ENCODE measurements at places on chromosomes 3 and 15.

DNA sequence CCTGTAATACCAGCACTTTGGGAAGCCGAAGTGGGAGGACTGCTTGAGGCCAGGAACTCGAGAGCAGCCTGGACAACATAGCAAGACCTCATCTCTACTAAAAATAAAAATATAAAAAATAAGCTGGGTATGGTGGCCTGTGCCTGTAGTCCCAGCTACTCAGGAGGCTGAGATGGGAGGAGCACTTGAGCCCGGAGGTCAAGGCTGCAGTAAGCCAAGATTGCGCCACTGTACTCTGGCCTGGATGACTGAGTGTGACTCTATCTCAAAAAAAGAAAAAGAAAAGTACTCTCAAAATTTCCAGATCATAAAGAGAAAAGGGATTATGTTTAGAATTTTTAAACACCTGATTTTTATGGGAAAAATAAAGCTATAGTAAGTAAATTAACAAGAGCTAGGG, 24.1 kb downstream of the SLC51A start:
- DNase-seq, result no peak

GRCh38 chr3:188581365-188581764, 427.4 kb downstream of the LPP start:
- DNase-seq, result no peak

DNA sequence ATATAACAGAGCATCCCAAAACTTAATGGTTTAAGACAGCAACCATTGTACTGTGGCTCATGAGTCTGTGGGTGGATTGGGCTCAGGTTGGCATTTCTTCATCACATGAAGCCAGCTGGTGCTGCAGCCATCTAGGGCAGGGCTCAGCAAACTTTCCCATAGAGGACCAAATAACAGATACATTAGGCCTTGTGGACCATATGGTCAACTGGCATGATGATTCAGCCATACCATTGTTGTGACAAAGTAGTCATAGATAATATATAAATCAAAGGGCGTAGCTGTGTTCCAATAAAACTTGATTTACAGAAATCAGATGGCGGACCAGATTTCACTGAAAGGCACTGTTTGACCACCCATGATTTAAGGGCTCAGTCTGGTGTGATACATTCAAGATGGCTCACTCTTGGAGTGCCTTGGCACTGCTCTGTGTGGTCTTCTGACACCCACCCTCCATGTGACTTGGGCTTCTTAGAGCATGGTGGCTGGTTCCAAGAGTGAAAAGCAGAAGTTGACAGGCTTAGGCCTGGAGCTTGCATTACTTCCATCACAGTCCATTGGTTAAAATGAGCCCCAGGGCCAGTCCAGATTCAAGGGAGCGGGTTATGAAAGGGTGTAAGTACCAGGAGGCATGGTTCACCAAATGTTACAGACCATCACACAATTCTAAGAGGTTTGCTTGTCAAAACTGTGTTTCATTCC, 40.8 kb upstream of the BHLHE40 start:
- no peak for DNase-seq

DNA sequence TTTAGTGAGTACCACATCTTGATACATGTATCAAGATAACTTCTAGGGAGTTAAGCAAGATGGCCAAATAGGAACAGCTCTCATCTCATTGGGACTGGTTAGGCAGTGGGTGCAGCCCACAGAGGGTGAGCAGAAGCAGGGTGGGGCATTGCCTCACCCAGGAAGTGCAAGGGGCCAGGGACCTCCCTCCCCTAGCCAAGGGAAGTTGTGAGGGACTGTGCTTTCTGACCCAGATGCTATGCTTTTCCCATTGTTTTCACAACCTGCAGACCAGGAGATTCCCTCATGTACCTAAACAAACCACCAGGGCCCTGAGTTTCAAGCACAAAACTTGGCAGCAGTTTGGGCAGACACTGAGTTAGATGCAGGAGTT, 665.0 kb upstream of the CBLB start:
- no peak for DNase-seq

- DNase-seq, result no peak
Observed at GRCh38 chr15:84761607-84762131, 13.3 kb downstream of the ZNF592 start.

DNA sequence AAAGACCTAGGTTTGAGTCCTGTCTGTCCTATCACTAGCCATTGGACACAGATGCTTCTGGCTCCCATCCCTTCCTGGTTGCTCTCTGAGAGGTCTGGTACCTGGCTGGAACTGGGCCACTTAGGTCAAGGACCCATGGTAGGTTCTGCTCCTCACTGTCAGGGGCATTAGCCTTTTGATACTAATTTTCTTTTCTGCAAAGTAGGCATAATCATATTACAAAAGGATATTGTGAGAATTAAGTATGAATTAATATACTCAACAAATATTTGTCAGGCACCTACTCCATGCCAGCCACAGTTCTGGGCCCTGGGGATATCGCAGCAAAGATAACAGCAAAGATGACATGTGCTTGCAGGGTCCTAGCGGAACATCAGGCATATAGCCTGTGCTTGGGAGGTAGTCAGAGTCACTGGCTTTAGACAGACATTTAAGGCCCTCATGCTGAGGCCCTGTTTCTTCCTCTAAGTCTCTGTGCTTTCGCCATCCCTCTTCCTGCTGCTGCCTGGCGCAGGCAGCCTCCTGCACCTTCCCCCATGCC, 25.6 kb upstream of the LCTL start:
- no peak for DNase-seq

DNA sequence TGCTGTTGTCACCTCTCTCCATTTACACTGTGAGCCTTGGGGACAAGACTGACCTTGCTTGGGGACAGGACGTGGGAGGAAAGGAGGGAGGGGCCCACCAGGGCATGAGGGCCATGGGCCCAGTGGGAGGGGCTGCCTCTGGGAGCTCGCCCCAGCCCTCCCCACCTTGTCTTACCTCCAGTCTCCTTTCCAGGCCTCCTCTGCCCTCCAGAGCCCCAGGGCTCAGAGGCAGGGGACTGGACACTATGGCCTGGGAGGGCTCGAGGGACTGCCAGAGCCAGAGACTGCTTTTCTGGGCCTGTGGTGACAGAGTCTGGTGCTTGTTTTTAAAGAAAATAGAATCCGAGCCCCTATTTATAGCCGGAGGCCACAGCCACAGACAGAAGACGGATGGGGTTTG, 10.2 kb downstream of the CSPG4 start:
- no peak for DNase-seq

DNA sequence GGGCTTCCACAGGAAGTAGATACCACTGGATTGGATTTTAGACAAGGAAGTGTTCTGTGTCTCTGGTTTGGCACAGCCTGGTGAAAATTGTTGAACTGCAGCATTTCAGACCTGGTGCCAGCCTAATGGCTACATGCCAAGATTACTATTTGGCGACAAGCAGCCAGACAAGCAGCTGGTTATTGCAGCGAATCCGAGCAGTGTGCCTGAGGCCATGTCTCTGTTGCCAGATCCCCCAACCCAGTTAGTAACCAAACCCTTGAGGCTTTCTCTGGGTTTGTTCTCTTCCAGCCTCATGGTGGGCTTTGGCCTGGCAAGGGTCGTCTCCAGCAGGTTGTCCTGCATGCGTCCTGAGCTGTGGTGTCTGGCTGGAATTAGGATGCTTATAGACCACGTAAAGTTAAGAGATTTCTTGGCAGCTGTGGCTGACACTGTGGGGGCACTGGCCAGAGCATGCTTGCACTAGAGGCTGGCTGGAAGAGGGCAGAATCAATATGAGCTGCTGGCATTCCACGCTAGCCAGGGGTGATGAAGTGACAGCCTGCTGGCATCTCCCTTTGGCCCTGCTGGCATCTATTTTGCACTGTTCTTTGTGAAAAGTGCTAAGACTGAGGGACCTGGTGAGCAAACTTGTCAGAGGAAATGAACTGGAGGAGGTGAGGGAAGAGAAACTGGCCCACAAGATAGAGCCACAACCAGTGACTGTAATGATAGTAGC, 172.6 kb downstream of the RBMS3 start:
- DNase-seq, result no peak

GRCh38 chr15:58870451-58870850, 63.0 kb downstream of the SLTM start:
- no peak for DNase-seq

DNA sequence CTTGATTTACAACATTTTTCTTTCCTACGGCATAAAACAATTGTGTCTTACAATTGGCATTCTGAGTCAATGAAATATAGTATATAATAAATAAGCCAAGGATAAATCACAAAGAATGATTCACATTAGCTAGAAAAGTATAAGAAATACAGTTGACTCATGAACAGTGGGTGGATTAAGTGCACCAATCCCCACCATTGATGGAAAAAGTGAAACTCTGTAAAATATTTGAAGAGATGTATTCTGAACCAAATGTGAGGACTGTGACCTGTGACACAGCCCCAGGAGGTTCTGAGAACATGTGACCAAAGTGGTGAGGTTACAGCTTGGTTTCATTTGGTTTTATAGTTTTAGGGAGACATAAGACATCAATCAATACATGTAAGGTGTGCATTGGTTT, 227.5 kb downstream of the ALCAM start:
- DNase-seq, result no peak

DNA sequence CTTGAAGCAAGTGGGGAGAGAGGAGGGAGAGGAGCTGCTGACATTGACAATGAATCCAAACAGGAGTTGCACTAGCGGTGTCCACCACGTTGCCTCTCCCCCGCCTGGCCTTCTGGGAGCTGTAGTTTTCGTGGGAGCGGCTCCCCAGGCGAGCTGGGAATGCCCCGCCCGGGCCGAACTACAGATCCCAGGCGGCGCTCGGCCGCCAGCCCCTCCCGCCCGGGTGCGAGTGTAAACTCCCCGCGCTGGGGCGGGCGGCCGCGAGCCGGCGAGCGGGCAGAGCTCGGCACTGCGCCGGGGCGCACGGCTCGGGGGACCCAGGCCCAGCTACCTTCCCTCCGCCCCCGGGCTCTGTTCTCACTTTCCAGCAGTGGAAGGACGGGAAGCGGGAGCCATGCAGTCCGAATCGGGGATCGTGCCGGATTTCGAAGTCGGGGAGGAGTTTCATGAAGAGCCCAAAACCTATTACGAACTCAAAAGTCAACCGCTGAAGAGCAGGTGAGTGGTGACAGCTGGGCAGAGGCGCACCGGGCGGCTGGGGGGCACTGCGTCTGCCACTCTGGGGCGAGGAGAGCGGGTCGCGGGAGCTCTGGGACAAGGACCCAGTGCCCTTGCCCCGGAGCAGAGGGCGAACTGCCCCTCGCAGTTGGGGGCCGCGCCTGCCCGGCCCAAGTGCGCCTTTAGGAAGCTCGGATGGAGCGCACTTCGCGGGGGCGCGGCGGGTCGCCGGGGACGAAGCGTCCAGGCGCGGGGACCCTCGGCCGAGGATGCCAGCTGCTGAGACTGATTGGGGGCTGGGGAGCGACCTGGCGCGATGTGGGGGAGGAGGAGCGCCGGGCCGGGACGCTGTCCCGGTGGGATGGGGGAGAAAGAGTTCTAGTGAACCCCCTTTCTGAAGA, at the start of gene MITF:
TSS of gene MITF (plus strand) at position 261 of the 899 bp plus-strand sequence. CDS start at position 395, 134 bp downstream.
- DNase-seq, result no peak

GRCh38 chr3:72891053-72891855, 3.4 kb downstream of the GXYLT2 start:
- DNase-seq, result no peak

- no peak for DNase-seq
Observed at GRCh38 chr3:6182909-6183308, 678.0 kb upstream of the GRM7 start.

DNA sequence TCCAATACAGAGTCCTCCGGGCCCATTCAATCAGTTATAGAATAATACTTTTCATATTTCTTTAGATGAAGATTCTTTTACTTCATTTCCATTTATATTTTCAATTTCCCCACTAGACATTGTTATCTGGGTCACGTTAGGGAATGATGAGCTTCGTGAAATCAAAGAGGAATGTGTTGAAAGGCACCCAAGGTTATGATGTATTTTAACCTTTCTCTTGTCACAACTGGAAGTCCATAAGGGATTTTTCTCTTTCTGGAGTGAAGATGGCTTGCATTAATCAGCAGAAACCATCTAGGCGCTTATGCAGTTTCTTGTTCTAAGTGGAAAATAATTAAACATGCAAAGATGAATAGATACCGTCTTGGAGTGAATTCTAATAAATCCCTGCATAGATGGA, 180.5 kb downstream of the FEZF2 start:
- DNase-seq, result no peak

Data from activated CD4-positive, alpha-beta T cell treated with anti-CD3 and anti-CD28 coated beads for 24 hours (primary cell).